ENCODE measurements at places on chromosomes 2 and 18.

DNA sequence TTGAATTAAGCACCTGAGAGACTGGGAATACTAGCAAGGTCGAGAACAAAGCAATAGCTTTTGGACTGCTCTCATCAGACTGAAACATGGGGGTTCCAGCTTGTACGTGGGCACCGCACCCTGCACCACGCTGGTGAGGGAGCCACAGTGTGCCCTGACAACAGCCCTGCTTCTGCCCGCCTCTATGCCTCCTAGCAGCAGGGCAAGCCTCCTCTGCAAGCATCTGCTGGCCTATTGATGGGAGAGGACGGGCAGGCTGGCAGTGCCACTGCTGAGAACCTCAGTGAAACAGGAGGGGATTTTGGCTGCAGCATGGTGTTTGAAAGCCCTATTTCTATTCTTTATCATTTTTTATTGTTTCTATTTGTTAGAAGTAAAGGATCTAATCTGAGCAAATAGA is 146.1 kb upstream of the OTOS start:
- DNase-seq = no peak

DNA sequence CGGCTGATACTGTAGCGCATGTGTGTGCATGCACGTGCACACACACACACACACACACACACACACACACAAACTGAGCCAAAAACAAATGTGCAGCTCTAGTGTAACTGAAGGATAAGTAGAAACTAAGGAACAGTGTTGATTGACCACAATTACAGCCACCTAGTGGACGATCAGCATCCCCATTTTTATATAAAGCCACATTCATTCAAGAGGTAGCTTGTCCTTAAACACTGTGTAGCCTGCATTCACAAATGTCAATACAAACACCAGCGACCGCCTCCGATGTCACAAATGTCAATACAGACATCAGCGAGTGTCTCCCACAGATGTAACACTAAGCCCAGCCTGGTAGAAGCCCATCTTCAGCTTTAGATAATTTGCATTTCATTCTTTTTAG is 167.4 kb downstream of the PTGR3 start:
- DNase-seq = no peak

DNA sequence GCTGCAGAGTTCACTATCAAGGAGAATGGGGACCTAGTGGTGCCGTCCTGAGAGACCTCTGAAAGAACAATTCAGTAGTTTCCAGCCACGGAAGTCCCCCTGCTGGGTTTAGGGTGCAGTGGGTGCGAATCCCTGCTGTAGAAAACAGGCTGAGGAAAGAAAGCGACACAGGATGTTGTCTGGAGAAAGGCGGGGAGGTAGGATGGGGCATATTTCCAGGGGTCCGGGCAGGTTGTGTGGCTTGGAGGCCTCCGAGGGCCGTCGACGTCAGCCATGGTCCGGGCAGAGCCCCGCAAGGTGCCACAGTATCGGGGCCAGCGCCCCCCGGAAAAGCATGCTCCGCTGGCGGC is 807 bp upstream of the CREB1 start:
- peak; percentile 27 for DNase-seq

- no peak for DNase-seq
These were observed 1455.5 kb upstream of the ZEB2 start for GRCh38 chr2:145975406-145975805.

DNA sequence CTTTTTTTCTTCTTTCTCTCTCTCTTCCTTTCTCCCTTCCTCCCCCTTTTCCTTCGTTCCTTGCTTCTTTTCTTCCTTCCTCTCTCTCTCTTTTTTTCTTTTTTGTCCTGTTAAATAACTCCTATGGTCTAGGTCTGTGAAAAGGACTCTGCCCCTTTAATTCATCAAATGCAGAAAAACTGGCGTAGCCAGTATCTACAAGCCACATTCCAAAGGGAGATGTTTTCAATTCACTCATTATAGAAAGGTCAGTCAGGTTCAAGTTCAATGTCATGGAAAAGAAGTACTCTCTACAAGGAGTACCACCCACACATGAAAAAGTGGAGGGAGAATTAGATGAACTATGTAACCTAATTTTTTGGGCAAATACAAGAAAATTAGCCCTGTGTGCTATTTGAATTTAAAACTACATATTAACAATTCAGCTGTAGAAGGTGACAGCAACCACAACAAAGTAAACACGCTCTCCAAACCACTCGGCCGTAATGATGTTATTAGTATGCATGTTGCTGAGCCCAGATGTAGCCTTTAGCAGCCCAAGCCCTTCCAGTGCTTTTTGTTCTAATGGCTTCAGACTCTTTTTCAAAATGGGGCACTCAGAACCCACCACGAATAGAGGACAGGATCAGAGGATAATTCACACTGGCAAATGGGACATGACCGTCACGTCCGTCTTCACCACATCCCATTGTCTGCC is 735.4 kb upstream of the FANCL start:
- no peak for DNase-seq

DNA sequence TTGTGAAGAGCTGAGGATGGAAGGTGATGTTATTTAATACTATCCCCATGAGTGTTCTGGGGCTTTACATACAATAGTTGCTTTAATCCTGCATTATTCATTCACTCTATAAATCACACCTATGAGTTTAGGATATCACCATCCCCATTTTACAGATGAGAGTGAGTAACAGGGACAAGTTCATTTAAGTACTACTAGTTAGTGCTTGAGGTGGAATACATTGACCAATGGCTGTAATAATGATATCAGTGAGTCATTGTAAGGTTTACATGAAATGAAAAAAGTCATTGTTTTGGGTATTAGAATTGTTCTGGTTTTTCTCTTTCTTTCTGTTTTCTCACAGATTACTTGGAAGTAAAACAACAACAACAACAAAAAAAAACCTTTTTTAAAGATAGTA is 42.5 kb downstream of the TANC1 start:
- DNase-seq = no peak

DNA sequence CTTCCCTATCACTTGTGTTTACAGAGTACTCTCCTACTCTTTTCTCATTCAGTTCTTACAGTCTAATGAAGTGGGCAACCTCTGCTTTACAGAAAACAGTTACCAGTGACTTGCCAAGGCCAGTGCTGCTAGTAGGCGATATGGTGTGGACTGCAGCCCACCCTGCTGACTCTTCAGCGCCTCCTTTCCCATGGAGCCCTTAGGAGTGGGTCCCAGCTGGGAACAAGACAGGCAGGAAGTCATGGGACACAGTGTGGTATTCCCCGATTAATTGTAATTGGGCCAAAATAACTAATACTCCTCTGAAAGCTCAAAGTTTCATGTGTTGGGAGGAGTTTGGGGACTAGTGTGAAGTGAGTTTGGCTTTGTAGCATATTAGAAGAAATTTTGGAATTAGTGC is 120.1 kb upstream of the EML6 start:
- no peak for DNase-seq

DNA sequence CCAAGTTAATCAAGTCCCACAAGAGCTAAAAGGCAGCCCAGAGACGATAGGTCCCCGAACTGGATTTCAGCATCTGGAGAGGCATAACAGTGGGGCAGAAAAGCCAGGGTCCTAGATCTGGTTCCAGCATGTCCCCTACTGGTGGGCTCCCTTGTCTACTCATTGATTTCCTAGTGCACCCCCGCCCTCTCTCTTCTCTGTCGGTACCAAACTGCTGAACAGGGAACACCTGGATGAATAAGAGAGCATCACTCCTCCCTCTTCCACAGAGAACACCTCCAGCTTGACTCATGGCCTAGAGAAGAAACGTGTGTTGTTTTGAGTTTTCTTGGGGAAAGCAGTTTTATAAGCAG is 101.3 kb downstream of the FOXI3 start:
- no peak for DNase-seq

- no peak for DNase-seq
These were observed 246.5 kb downstream of the MYCN start for GRCh38 chr2:16186661-16187481.

GRCh38 chr2:227597036-227597435 is 1.7 kb upstream of the SCYGR2 start:
- DNase-seq = no peak

DNA sequence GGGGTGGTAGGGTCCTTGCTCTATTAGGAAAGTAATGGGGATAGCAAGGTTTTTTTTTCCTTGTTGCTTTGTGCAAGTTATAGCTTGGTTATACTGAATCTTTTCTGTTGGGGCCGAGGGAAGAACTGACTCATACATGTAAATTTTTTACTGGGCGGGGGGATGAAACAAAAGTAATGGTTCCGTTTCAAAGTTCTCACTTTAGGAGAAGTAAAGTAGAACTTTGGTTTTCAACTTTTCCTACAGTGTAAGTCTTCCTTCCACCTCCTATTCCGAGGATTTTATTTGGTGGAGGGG is 1.1 kb downstream of the AFTPH start:
- DNase-seq = peak; percentile 28

DNA sequence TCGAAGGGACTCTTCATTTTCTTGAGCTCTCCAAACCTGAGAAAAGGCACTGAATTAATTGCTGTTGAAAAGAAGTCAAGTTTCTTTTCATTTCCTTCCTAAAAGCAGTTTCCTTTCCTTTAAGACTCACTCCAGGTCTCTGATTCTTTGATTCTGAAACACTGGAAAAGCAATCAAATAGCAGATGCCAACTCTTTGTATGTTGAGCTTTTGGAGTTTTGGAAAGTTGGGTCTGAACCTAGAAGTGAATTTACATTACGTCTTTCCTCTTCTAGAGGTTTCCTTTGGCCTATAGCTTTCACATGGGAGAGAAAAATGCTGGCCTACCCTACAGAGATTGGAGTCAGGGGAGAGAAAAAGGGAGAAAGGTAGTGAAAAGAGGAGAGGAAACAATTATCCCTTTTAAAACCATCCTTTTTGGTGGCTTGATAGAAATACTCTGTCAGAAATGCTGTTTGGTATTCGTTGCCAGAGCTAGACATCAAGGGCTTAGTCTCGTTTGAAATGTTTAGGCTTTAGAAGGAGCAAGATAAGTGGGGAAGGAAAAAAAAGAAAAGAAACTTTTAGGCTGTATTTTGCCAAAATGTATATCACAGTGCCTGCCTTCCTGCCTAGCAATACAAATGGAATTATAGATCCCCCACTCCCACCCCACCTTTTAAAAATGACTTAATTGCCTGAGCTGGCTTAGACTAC is 187.7 kb downstream of the PRPF40A start:
- DNase-seq = no peak

DNA sequence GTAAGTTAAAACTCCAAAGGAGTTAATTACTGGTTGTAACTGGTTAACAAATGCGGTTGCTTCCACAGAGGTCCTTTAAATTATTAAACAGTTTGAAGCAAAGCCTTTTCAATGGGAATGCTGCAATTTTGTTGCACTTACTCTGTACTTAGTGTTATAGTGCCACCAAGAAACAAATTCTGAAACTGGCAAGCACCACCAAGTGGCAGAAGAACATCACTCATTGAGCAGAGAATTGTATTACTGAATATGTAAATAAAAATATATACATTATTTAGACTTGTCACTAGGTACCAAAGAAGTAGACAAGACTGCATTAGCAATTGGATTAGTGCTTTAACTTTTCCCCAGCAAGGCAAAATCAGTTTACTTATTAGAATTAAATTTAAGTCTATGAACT is 2.6 kb upstream of the TMEFF2 start:
- DNase-seq = peak; percentile 10

DNA sequence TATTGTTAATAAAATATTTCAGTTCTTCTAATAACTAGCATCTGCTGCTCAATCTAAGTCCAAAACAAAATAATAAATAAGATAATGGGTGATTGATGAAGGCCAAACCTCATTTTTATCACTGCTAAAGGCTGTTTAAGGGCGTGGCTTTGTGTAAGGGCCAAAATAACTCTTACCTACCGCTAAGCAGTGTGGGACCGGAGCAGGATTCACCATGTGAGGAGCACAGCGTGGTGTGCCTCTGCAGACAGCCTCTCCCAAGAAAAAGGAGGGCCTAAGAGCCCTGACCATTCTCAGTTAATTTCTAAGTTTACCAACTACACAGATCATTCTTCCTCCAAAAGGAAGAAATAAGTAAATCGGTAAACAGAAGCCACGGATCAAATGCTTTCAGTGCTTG is 353.7 kb downstream of the ARL6IP6 start:
- no peak for DNase-seq

DNA sequence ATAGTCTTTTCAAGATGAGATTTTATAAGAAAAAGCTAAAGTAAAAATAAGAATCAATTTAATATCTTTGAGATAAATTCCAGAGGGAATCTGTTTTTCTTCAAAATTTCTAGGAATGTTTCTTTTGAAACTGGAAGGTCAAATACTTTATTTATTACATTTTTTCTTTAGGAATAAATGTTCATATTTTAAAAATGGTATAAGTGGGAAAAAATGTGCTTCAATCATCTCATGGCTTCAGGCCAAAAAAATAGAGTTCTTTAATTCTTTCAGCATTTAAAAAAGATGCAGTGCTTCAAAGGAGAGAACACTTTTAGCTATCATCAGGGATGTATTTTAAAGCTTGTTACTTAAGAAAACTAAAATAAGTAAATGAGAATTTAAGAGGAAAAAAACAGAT is 110.6 kb downstream of the NEB start:
- DNase-seq = no peak

- DNase-seq = no peak
These were observed 20.2 kb upstream of the PAX3 start for GRCh38 chr2:222318712-222319585.

- DNase-seq = no peak
These were observed 38.1 kb upstream of the ARHGEF4 start for GRCh38 chr2:130798472-130799218.

DNA sequence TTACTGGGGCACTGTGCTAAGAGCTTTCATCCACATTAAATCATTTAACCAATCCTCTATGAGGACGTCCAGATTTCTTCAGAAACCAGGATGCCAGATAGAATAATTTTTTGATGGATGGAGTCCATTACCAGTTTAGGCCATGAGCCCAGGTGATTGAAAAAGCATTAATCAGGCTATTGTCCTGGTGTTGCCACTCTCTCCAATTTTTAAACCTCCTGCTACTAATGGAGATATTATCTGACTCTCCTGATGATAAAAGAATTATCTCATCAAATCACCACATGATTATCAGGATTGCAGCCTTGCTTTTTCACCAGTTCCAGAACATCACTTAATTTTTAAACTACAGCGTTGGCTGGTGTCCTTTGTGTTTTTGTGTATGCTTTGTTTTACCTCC is 402.2 kb downstream of the CLIP4 start:
- no peak for DNase-seq

DNA sequence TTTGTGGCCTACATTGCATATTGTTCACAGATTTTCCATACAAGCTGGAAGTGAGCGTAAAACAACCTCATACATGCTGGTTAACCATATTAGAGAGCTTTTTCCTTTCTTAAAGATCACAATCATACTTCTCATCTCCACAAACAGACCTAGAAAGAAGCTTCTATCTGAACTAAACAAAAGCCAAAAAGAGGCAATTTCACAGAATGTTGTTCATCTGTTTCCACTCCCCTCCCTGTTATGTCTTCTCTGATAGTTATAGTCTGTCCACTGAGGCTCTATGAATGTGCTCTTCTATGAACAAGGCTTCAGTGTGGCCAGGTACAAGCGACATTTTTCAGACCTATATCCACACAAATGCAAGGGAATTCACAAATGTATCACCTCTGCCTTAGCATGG is 63.4 kb downstream of the LDAH start:
- no peak for DNase-seq

DNA sequence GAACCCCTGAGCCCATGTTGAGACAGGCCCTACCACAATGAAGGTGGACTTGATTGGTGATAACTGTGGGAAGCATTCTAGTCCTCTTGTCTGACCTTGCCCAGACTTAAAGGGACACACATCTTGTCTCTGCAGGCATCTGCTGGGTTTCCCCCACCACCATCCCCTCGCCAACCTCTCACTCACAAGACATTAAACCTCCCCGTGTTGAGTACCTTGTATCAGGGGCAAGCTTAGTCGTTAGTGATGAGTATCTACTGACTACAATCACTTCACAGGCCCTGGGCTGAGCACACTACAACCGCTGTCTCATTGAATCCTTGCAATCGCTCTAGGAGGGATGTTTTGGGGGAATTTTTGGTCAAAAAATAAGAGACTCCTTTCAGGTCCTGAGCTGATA is 86.0 kb downstream of the ICOS start:
- no peak for DNase-seq
